ENCODE measurements at places on chromosomes 5 and 9.

- DNase-seq, result no peak
Observed at GRCh38 chr5:443239-444151, 519 bp downstream of the EXOC3 start.

DNA sequence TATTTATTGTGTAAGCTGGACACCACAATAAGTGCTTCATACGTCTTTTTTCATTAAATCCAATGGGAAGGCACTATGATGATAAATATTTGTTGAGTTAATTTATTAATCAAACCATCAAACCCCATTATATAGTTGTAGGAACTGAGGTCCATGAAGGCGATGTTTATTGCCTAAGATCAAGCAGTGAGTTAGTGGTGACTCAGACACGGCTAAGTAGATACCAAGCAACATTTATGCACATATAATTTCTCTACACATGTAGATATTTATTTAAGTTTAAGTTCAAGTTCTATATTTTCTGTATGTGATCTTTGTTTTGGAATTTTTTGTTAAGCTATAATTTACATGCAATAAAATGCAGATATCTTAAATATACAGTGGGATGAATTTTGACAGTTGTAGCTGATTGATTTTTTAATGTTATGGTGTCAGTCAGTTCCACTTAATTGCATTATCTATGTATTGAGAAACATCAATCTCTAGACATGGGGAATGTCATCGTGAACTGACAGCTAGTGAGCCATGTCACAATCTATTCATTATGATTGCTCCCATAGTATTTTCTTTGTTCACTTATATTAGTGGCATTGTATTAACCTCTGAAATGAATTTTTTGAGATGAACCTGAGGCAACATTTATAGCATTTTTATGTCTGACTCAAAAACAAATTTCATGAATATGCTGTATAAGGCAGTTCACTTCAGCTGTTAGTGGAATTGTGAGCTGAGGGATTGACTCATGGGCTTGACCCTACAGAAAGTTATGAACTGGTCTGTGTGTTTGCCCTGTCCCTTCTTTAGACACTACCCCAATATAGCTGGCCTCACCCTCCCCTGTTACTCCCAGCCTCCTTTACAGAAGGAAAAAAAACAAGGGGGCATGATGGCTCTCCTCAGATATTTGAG is 11.9 kb upstream of the GARNL3 start:
- no peak for DNase-seq

GRCh38 chr5:29867155-29867554 is 1326.3 kb upstream of the CDH6 start:
- no peak for DNase-seq

GRCh38 chr5:167694325-167695147 is 596.9 kb upstream of the WWC1 start:
- no peak for DNase-seq

DNA sequence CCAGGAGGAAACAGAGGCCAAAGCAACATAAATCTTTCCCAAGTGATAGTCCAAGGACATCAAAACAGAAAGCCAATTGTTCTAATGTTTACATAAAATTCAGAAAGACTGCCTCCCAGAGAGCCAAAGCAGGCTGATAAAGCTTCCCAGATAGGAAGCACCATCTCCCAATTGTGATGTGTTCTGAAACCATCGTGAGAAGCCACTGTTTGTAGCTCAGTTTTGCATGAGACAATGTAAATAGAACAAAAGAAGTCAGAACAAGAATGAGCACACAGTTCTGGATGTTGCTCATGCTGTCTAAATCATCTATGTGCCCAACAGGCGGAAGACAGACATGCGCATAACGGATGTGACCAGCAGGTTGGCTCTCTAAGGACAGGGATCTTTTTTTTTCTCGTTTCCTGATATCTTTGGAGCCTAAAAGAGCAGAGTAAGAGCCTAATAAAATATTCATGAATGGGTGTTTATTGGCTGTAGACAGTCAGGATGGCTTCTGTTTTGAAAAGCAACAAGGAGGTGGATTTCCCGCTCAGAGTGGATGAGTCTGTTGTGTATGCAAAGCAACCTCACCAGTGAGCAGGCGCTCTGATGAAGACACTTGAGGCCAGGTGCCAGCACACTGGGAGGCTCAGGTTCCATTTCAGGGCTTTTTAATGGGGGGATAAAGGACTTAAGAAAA is 113.6 kb downstream of the GNA14 start:
- DNase-seq, result no peak

DNA sequence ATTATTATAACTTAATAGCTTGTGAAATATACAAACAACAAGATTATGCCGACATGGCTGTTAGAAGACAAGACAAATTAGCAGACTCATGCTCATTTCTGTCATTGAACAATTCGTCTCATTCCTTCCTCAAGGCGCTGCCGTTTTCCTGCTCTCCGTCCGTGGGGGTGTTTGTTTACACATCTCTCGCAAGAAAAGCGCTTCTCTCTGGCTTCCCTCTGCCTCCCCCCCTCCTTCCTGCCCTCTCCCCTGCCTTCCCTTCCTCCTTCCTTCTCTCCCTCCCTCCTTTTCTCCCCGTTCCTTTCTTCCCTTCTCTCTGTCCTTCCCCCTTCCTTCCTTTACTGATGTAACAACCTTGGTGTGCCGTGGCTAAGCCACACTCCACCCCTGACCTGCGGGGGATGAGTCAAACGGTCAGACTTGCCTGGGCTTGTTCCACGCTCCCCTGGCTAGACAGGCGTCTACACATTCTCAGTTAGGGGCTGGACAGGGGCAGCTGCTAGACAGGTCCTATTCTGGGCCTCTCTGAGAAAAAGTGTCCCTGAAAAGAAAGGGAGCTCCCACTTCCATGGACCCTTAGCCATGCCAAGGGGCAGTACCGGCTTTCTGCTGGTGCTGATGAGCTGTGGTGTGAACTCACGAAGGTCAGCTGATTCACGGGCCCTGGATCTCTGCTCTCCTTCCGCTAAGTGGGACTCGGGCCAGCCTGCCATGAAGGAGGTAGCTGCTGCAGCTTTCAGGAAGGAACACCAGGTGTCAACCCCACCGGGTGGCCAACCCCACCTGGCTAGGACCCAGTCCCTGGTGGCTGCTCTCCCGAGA is 32.0 kb upstream of the SPTLC1 start:
- no peak for DNase-seq

- DNase-seq, result no peak
Observed at GRCh38 chr5:157912621-157913325, 53.8 kb upstream of the CLINT1 start.

DNA sequence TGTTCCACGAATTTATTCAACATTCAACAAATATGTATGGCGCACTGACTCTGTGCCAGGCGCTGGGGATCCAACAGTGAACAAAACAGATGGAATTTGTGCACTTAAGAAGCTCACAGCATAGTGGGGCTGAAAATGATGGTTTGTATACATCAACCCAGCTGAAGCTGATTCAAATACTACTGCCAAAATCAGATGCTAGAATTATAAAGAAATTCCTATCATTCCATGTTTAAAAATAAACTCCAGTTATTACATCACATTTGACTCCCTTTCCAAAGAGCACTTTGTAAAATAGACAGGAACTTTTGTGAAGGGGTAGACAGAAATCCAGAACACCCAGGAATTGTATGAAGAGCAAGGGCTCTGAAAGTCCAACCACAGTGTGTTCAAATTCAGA is 54.1 kb downstream of the ZNF608 start:
- peak; percentile 43 for DNase-seq

- DNase-seq, result peak; percentile 79
Observed at GRCh38 chr9:129703667-129704355, 38.4 kb downstream of the PRRX2 start.

DNA sequence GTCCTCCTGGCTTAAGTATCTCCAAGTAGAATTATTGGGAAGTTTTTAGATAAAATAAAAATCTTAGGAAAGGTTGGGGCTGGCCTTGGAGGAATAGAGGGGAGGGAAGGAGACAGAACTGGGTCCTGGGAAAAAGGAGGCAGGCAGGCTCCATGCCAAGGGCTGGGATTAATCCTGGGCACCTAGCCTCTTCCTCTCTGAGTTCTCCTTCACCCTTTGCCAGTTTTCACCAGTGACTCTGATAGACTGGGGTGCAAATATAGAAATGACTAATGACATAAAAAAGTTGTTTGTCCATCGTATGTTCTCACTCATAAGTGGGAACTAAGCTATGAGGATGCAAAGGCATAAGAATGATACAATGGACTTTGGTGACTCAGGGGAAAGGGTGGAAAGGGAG is 81.9 kb downstream of the RMI1 start:
- DNase-seq, result no peak

DNA sequence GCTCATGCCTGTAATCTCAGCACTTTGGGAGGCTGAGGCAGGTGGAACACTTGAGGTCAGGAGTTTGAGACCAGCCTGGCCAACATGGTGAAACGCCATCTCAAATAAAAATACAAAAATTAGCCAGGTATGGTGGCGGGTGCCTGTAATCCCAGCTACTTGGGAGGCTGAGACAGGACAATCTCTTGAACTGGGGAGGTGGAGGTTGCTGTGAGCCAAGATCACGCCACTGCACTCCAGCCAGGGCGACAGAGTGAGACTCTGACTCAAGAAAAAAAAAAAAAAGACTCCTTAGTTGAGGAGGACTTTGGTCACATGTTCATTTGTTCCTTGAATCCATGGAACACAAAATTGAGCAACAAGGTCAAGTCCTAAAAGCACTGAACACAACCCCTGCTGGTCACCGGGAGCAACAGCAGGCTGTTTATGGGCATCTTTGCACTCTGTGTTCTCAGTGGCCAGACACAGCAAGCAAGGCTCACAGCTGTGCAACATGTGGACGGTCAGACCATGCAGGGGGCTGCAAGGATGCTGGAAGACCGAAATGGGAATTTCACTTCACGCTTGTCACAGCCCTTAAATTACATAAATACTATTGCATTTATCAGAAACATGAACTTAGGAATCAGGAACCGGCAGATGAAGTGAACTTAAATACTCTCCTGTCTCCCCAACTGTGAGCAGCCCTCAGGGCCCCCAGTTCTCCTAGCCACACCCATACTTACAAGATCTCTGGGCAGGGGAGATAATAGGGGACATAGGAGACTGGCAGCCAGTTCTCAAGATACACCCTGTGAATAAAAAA is 2.8 kb downstream of the GBGT1 start:
- DNase-seq, result no peak

GRCh38 chr9:34929506-34930102 is 28.5 kb upstream of the PHF24 start:
- DNase-seq, result no peak

DNA sequence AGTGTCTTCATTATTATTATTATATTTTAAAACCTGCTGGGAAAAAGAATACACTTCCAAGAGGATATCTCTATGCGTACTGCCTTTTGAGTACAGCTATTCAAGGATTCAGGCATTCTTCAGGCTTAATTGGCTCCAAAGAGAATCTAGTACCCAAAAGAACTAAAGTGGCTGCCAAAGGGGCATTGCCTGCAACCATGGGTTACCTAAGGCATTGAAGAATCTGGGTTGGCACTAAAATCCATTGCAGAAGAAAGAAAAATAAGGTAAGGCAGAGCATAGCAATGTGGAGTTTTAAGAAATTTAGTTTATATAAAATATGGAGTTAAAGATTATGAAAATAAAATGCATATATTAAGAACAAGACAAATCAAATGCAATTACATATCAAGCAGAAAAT is 223.5 kb downstream of the TMEM161B start:
- no peak for DNase-seq

DNA sequence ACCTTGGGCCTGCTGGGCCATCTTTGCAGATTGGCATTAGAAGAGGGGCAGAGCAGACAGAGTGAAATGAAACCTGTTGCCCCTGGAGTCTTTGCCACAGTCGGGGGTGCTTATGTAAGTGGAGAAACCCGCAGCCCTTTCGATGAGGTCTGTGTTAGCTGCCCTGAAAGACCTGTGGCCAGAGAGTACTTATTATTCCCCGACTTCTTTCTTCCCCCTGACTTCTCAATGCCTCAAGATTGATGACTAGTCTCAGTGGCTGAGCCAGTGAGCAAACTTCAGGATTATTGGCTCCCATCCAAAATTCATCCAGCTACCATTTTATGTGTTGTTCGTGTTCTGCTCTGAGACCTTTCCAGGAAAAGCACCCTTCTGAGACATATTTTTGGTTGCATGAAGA is 7.6 kb downstream of the NTRK2 start:
- no peak for DNase-seq

DNA sequence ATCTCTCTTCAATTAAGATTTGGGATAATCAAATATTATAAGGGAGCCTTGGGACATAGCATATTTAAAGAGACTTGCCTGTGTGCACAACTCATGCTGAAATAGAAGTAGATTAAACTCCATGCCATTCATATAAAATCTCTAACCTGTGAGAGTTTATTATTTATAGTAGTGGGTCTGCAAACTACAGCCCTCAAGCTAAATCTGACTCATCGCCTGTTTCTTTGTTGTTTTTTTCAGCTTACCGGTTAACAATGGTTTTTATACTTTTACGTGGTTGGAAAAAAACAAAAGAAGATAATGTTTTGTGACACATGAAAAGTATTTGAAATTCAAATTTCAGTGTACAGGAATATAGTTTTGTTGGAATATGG is 61.9 kb upstream of the GHR start:
- no peak for DNase-seq

GRCh38 chr9:131334629-131335367 is 45.3 kb downstream of the PLPP7 start:
- DNase-seq, result no peak

GRCh38 chr5:37696190-37697021 is 143.4 kb downstream of the GDNF start:
- no peak for DNase-seq

- DNase-seq, result no peak
Observed at GRCh38 chr9:6460189-6460768, 47.3 kb downstream of the UHRF2 start.

DNA sequence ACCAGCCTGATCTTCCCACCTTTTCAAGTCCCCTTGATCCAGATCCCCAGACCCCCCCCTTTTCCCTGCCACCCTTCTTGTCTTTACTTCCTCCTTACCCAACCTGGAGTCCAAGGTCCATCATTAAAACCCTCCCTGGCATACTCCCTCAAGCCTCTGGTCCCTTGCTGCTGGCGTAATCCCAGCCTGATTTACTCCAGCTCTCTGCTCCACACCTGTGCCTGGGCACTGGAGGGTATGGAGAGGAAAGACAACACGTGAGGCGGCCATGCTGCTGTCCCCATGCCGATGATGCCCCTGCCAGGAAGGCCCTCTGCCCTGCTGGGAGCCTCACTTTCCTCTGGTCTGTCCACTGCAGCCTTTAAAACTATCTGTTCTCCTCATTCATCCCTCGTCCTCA is 5.1 kb downstream of the B4GALT7 start:
- DNase-seq, result no peak

- peak; percentile 48 for DNase-seq
Observed at GRCh38 chr5:759111-759751, 25.3 kb downstream of the ZDHHC11B start.

- no peak for DNase-seq
Observed at GRCh38 chr9:71896761-71897160, 14.2 kb downstream of the ABHD17B start.

GRCh38 chr5:93273176-93273575 is 307.8 kb downstream of the NR2F1-AS1 start:
- no peak for DNase-seq

DNA sequence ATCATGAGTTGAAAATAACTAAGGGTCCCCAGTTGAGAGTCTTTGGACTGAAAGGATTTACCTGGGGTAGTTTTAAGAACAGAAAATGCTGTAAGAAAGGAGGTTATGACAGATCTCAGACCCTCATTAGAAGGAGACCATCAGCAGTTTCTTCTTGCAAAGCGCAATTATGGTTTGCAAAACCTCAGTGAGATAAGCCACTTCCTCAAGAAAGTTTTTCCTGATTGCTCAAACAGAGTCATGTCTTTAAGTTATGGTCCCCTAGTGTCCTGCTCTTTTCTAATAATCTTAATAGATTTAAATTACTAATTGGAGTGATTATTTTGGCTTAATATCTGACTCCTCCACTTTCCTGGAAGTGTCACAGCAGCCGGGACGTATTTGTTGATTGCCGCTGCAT is 293.2 kb upstream of the KLF4 start:
- no peak for DNase-seq

- no peak for DNase-seq
Observed at GRCh38 chr5:42745856-42746255, 10.8 kb upstream of the CCDC152 start.
